Stimulated activated CD8-positive, alpha-beta memory T cell treated with anti-CD3 and anti-CD28 coated beads, Interleukin-15, amount 100 ng/mL, for 24 hours (primary cell): ENCODE measurements at places on chromosomes 1 and 21.

GRCh38 chr1:34303218-34303617 is 126.5 kb downstream of the C1orf94 start:
- DNase-seq = no peak

GRCh38 chr21:16406355-16406754 is 676.6 kb downstream of the USP25 start:
- DNase-seq = no peak

DNA sequence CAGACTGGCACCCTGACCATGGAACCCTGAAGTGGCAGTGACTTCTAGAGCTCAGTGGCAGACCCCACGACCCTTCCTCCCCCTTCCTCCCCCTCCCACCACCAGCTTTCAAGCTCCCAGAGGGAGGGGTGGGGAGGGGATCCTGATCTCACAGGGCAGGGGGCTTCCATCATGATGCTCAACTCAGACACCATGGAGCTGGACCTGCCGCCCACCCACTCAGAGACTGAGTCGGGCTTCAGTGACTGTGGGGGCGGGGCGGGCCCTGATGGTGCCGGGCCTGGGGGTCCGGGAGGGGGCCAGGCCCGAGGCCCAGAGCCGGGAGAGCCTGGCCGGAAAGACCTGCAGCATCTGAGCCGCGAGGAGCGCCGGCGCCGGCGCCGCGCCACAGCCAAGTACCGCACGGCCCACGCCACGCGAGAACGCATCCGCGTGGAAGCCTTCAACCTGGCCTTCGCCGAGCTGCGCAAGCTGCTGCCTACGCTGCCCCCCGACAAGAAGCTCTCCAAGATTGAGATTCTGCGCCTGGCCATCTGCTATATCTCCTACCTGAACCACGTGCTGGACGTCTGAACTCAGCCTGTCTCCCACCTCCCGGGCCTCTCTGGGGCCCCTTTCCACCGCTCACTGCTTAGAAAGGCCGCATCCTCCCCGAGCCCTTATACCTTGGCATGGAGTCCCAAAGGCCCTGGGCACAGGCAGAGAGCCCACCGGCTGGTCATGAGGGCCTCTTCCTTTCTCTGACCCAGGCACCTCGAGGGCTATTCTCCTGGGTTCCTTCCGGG is 3.9 kb downstream of the NHLH1 start:
- DNase-seq = no peak

DNA sequence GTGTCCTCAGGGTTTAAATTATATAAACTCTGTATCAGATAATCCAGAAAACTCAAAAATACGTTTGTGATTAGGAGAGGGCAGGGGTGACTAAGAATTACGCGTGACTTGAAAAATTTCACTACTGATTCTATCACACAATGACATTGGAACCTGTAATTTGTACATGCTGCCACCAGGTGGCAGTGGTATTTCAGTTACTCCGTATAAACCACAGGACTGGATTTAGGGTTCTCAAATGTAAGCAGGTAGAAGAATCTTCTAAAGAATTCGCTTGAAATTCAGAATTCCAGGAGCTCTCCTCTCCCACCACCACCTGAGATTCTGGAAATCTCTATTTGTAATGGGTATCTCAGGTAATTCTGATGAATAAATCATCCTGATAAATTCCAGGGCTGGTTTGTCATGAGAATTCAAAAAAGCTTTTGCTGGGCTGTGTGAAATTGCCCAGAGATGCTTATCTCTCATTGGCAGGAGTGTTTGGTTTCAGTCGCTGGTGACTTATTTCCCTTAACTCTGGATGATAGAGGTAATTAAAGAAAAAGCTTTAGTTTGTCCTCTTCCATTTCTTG is 1.7 kb upstream of the KRTAP7-1 start:
- DNase-seq = no peak

GRCh38 chr1:76105372-76105771 is 30.8 kb downstream of the ST6GALNAC3 start:
- DNase-seq = no peak

GRCh38 chr1:223639331-223639749 is 26.2 kb downstream of the CAPN8 start:
- DNase-seq = no peak

GRCh38 chr1:207217778-207218511 is 103.5 kb upstream of the CD55 start:
- DNase-seq = no peak

DNA sequence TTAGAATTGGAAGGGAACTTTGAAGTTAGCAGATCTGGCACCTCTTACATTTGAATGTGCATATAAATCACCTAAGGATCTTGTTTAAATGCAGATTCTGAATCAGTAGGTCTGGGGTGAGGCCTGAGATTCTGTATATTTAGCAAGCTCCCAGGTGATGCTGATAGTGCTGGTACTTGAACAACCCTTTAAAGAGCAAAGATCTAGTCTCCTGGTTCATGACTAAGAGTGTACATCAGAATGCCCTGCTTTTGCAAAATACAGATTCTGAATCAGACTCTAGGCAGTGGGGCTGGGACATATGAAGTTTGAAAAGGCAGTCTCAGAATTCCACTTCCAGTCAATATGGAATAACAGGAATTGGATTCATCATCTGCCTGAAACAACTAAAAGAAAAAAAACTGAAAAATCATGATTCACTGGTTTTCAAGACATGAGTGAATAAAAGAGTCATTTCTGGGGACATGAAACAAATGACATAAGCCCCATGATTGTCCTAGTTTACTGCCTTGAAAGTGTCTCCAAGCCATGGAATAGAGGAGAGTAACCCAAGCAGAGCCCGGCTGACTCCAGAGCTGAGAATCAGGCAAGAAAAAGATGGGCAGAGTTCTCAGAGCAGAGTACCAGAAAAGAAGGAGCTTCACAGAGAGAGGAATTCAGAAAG is 149.6 kb upstream of the SGIP1 start:
- DNase-seq = no peak

DNA sequence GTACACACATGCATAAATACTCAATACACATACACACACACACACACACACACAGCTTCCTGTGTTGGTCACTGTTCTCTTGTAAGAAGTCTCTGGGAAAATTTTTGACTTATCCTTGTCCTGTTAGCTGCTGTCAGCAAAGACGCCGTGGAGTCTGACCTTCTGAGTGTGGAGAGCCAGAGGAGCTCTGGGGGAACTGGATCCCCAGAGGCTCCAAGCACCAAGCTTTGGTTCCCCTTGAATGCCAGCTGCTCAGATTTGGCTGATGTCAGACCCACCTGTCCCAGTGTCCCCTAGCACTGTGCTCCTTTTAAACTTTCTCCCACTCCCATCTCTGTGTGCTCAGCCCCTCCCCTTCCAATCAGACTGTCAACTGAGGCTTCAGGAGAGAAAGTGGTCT is 319.1 kb downstream of the CAMTA1 start:
- DNase-seq = no peak

DNA sequence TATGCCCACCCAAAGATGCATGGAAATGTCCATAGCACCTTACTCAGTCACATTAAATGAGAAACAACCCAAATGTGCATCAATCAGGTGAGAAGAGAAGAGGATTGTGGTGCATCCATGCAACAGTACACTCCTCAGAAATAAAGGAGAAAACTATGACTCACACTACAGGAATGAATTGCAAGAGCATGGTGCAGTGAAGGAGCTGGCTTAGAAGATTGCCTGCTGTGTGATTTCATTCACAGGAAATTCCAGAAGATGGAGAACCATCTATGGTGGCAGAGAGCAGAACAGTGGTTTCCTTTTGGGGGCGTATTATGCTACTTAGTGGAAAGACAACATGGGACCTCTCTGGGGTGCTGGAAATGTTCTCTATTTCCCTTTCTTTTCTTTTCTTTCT is 278.6 kb upstream of the AJAP1 start:
- DNase-seq = no peak

DNA sequence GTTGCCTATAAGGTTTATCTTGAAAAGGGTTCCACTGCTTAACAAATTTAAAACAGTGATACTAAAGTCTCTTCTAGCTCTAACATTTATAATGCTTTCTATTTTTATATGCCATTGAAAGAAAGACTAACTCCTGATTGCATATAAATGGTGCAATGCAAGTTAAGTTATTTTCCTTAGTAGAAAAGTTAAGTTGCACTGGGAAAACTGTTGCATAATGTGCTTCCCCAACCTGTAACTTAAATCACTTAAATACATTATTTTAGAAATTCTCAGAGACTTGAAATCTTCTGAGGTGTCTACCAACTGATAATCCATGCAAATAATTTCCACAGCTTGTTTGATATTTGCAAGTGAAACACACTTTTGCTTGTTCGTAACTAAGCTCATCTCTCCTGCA is 175.0 kb upstream of the HMCN1 start:
- DNase-seq = no peak

DNA sequence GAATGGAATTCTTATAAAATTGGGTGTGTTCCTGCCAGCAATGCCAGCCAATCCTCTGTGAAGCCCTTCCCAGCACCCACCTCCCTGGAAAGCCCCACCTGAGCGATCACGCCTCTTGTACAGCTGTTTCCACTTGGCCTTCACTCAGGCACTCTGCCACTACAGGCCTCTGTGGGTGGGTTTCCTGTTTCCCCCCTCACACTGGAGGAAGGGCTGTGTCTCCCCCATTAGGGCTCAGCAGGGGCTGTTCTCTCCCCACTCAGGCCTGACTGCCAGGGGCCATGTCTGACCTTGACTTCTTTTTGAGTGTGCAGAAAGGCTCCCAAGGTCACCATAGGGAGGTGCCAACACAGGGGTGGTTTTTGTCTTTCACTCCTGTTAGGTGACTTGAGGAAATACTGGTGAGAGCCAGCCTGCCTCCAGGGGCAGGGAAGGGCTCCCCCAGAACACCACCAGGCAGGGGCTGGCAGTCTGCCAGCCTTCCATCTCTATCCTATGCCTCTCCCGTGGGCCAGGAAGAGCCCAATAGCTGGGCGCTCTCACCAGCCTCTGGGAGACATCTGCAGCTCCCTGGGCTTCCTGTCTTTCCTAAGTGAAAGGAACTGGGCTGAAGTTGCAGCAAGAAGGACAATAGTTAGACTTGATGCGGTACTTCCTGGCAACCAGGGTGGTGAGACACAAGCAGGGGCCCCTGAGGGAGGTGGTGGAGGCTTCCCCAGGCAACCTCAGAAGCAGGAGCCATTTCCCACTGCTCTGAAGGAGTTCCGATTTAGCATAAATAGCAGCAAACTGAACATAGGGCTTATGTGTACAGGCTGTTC is 49.1 kb downstream of the ELK4 start:
- no peak for DNase-seq

- no peak for DNase-seq
These were observed 29.5 kb downstream of the RGS1 start for GRCh38 chr1:192604979-192605620.

DNA sequence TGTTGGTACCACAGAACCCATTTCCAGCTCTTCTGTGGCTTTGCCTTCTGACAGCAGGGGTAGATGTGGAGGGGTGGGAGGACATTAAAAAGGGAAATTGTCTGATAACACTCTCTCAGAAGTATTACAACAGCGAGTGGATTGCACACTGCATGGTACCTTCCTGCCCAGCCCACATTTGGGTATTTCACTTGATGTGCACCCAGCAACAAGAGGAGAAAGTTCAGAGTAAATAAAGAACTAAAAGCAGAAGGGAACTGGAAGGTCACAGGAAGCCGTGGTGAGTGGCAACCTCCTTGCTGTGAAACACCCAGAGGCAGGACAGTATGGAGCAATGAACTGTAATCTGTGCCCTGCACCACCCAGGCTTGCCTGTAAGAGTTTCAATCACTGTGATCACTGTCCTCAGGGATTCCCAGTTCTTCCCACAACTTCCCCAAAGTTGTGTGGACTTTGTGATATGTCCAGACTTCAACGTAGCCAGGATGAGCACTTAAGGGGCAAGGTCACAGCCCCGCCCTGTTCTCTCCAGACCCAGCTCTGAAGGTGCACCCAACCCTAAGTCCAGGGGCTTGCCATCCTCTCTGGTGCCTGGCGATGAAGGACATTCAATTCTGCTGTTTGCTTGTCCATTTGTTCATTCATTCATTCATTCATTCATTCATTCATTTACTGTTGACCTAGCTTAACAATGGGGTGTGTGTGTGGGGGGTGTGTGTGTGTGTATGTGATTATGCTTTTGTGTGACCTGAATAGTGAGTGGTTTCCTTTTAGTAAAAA is 18.7 kb upstream of the F5 start:
- DNase-seq = no peak

DNA sequence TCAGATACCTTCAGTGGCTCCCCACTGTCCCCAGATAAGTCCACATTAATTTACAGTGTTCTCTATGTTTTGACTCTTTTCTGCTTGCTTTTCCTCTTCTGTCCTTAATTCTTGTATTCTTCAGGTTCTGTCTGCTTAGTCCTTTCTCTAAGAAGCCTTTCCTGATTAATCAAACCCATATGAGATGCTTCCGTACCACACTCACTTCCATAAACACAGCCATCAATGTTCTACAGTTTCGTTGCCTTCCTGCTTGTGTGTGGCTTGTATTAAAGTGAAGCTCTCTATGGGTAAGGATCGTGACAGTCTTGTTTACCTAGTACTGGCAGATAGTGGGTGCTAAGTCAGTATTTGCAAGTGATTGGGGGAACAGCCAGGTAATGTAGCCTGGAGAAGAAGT is 75.9 kb downstream of the PRDM2 start:
- no peak for DNase-seq

GRCh38 chr1:25568834-25569596 is 25.6 kb downstream of the LDLRAP1 start:
- no peak for DNase-seq

GRCh38 chr1:75582725-75583261 is 28.1 kb downstream of the SLC44A5 start:
- no peak for DNase-seq

DNA sequence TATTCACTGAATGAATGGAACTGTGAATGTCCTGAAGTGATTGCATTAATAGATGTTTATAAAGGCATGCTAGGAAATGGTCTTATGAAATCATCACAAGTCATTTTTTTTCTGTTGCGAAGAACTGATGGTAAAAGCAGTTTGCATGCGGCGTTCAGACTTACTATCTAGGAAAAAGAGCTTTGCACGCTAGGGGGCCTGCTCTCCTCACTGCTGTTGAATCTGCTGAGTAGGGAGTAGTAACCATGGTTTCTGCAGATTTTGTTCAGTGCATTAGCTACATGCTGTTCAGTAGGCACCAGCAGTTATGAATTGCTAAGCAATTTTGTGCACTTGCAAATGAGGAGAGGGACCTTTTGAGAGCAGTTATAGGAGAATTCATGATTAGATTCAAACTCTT is 57.9 kb downstream of the CENPF start:
- no peak for DNase-seq

- no peak for DNase-seq
These were observed 49.0 kb downstream of the CCN1 start for GRCh38 chr1:85629532-85629920.

DNA sequence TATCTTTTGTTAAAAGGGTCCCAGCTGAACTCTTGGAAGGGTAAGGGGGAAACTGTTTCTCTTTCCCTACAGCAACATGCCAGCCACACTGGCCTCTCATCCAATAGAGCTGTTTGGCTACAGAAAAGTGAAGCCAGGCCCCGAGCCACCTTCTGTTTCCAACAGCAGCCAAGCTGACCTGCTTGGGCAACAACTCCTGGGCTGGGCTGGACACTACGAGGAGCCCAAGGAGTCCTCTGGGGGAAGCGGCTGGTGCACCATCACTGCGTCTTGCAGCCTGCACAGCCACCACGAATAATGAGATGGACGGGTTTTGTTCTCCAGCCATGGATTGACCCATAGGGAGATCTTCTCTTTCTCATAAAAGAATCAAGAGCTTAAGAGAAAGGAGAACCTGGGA is 624.9 kb downstream of the NPHP4 start:
- no peak for DNase-seq

GRCh38 chr1:105027838-105028471 is 1278.3 kb downstream of the AMY1C start:
- no peak for DNase-seq

- no peak for DNase-seq
These were observed 215.8 kb upstream of the JUN start for GRCh38 chr1:58999676-59000075.
